Sciatic nerve (tissue), 2 donors: ENCODE measurements at places on chromosomes 13 and 19. TPM values are rescaled to one million over a fixed set of nuclear protein-coding genes. Genes with fewer than 3 reads are reported as not detected.

ZNF570 gene
- 8.3 TPM for total RNA-seq

SLC25A42 gene
- 14.8 TPM for total RNA-seq

ZNF805 gene
- total RNA-seq = 21.2 TPM

FCER2 gene
- total RNA-seq = 3.7 TPM

CEACAM4 gene
- 1.9 TPM for total RNA-seq

ZNF563 gene
- total RNA-seq = 6.0 TPM

FCGBP gene
- 83.1 TPM for total RNA-seq

ATCAY gene
- not detected for total RNA-seq

NAA16 gene
- 29.7 TPM for total RNA-seq

FBXO17 gene
- total RNA-seq = 30.0 TPM

B3GNT8 gene
- 6.1 TPM for total RNA-seq

SIGLEC9 gene
- total RNA-seq = 5.3 TPM

LILRB4 gene
- 5.5 TPM for total RNA-seq

ALDH16A1 gene
- total RNA-seq = 23.0 TPM

KASH5 gene
- total RNA-seq = not detected

SIGLEC11 gene
- total RNA-seq = 1.6 TPM

PLPPR3 gene
- not detected for total RNA-seq

LMTK3 gene
- 0.76 TPM for total RNA-seq

DCUN1D2 gene
- 28.3 TPM for total RNA-seq

PALM gene
- 130 TPM for total RNA-seq
